Frontal cortex (tissue), 4 donors: ENCODE measurements at places on chromosomes 4 and X. TPM values are rescaled to one million over a fixed set of nuclear protein-coding genes. Genes with fewer than 3 reads are reported as not detected.
A peak's percentile ranks its signal among the peaks of the same experiment; 100 is the strongest.

- DNase-seq = no peak
Measured at GRCh38 chr4:141248029-141248428, 27.3 kb downstream of the ZNF330 start.

Gene FOXR2
- total RNA-seq = under 0.01 TPM

GRCh38 chrX:133090236-133090809 is 6.6 kb downstream of the USP26 start:
- no peak for DNase-seq

DNA sequence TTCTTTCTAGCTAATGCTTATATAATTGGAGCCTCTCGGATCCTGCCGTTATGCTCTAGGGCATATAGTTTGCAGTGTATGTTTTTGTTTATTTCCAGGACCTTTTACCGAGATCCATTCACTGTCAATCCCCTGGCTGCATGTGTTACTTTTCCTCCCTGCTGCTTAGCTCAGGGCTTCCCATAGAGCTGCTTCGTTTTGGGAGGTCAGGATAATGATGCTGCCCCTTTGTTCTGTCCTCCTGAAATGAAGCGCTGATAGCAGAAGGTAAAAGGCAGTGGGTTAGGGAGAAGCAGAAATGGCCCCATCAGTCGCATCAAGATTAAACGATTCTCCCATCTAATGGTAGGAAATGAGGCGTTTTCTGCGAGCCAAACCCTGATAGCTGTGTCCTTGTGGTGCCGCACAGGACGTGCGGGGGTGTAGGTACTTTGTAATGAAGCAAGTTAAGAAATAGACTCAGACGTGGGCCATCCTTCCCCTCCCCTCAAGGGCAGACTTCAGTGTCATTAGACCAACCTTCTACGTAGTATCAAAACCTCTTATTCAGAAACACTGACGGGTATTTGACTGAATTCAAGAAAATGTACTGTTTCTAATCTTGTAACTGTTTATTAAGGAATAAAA is 37.3 kb downstream of the AFF2 start:
- no peak for DNase-seq

GRCh38 chr4:115145393-115146160 is 32.2 kb upstream of the NDST4 start:
- no peak for DNase-seq

DNA sequence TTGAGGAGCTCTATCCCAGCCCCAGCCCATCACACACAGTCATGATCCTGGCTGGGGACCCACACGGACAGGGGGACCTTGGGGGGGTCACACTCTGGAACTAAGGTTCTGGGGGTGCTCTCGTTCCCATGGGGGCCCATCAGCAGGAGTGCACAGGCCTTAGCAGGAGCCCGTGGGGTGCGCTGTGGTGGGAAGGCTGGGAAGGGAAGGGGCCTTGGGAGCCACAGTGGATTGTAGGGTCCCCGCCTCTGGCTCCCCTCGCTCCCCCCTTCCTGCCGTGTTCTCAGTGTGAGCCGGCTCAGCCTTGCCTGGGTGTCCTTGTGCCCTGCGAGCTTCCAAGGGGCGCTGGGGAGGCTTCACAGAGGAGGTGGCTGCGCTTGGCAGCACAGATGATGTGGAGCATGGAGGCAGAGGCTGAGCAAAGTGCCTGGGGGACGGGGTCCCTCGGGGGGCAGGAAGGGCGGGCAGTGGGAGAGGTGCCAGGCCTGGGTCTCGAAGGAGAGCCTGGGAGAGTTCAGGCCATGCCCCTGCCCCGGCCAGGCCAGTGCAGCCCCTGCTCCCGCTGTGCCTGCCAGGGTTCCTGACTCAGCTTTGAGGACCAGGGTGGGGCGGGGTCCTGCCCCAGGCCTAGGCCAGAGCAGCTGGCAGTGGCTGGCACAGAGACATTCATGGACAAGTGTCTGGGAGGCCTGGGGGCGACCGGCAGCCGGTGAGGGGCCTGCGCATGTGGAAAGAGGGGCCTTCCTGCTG is 5.5 kb upstream of the HGFAC start:
- no peak for DNase-seq

Gene AMBN
- 1.2 TPM for total RNA-seq

GRCh38 chrX:65910899-65911298 is 129.0 kb downstream of the VSIG4 start:
- no peak for DNase-seq

Gene BEND4
- 5.7 TPM for total RNA-seq

DNA sequence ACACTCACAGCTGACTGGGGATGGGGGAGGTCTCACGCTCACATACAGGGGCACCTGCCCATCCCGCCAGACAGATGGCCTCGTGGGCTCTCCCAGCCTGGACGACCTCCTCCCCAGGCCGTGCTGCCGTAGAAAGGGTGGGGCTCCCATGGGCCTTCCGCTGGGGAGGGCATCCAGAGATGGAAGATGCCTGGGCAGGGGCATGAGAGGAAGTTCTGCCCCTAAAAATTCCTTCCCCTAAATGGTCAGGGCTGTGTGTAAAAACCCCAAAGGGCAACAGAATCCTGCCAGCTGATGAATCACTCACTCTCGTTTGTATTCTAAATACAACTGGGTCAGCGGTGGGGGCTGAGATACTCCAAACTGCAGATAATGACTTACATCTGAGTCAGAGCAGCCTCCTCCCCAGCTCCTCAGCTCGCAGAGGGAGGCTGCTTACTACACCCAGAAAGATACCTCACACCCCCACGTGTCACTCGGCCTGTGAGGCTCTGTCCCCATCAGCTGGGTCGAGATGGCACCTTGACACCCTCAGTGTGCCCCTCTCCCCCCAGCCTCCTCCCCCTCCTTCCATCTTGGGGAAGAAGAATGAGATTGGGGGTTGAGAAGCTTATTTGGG is 10.1 kb downstream of the WDR1 start:
- DNase-seq = peak; percentile 47

DNA sequence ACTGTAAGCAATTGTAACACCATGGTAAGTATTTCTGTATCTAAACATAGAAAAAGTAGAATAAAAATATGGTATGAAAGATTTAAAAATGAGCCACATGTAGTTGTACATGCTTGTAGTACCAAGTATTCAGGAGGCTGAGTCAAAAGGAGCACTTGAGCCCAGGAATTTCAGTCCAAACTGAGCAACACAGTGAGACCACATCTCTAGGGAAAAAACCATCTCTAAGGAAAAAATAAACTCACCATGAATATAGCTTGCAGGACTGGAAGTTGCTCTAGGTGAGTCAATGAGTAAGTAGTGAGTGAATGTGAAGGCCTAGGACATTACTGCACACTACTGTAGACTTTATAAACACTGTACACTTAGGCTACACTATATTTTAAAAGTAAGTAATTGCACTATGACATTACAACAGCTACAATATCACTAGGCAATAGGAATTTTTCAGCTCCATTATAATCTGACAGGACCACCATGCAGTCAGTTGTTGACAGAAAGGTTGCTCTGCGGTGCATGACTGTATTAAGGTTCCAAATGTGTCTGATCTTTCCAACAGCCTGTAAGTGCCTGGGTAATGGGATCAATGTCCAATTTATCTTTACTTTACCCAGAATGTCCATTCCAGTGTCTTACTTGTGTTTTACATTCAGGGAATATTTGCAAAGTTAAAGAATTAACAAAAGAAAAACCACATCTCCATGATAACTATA is 28.9 kb upstream of the LRBA start:
- no peak for DNase-seq

DNA sequence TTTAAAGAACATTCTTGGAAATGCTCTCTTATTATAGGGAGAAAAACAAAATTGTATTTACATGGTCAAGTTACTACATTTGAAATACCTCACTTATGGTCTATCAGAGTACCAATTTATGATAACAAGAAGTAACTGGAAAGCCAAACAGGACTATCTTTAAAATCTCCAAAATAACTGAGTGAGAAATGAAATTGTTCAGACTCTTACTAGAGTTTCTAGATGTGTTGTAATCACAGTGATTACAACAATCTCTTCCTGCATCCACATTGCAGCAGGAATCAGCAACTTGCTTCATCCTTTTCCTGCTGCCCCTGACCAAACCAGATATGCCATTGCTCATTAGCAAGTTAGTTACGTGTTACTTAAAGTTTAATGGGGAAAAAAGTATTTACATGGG is 245.2 kb upstream of the SMIM31 start:
- DNase-seq = no peak

Gene TEX28
- total RNA-seq = not detected

Gene TEX11
- not detected for total RNA-seq

DNA sequence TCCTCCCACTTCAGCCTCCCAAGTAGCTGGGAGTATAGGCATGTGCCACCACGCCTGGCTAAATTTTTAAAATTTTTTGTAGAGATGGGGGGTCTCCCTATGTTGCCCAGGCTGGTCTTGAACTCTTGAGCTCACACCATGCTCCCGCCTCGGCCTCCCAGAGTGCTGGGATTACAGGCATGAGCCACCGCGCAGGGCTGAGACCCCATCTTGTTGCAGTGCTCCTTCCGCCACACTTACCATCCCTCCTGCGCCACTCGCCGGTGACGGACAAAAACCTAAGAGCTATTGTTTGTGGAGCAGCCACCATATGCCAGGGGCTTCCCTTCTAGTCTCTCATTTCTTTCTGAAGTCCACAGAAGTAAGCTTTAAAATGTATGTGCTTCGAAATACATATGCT is 34.5 kb downstream of the NSG1 start:
- DNase-seq = no peak

DNA sequence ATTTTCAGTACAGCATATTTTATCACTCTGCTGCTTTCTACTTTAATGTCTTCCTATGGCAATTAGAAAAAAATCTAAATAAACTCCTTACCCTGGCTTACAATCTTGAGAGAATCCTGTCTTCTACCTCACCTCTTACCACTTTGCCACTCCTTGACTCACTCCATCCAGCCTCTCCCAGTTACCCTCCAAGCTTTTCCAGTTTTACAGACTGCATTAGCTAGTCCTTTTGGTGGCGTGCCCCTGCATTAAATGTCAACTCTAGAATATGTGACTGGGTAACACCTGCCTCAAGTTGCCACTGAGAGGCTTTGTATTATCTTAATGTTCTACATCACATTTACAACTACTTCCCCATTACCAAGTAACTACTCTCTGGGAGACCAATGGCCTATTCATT is 7.5 kb upstream of the CDKL2 start:
- no peak for DNase-seq

DNA sequence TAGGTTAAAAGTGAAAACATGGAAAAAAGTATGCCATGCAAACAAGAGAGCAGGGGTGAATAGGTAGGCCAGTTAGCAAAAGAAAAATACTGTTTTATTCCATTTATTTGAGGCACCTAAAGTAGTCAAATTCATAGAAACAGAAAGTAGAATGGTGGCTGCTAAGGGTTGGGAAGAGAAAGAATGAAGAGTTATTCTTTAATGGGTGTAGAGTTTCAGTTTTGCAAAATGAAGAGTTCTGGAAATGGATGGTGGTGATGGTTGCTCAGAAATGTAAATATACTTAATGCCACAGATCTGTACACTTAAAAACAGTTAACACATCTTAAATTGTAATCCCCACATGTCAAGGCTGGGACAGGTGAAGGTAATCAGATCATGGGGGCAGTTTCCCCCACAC is 29.7 kb downstream of the PARM1 start:
- no peak for DNase-seq

Gene GPR119
- total RNA-seq = not detected

DNA sequence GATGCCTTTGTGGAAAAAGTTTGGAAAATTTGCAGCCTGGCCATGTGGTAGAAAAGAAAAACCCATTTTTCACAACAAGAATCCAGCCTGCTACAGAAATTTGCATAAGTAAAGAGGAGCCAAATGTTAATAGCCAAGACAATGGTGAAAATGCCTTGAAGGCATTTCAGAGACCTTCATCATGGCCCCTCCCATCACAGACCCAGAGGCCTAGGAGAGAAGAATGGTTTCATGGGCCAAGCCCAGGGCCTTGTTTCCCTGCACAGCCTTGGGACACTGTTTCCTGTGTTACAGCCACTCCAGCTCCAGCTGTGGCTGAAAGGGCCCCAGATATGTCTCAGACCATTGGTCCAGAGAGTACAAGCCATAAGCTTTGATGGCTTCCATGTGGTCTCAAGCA is 101.4 kb upstream of the LINC00632 start:
- no peak for DNase-seq

GRCh38 chr4:37799941-37800554 is 26.4 kb upstream of the PGM2 start:
- DNase-seq = no peak

Gene ASB11
- total RNA-seq = not detected

GRCh38 chr4:38237139-38237538 is 276.9 kb downstream of the PTTG2 start:
- DNase-seq = no peak

Gene SHOX
- not detected for total RNA-seq

DNA sequence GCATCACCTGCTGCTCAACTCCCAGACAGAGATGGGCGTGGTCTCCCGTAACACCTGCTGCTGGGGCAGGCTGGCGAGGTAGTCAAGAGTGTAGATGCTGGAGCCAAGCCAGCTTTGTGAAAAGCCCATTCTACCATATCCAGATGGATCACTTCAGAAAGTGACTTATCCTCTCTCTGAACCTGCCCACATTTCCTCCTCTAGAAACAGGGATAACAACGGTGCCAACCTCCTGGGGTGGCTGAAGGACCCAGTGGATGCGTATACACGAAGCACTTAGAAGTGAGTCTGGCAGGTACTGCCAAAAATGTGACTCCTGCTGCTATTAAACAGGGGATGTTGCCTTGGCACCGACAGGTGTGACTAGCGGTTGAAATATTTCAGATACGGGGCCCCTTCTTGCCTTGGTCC is 95.8 kb downstream of the SORBS2 start:
- no peak for DNase-seq

Gene IL15
- 1.2 TPM for total RNA-seq

GRCh38 chr4:20393486-20394100 is 141.9 kb downstream of the SLIT2 start:
- no peak for DNase-seq

GRCh38 chr4:36152735-36153134 is 91.6 kb downstream of the ARAP2 start:
- DNase-seq = no peak

GRCh38 chr4:125244848-125245450 is 69.8 kb upstream of the FAT4 start:
- no peak for DNase-seq

DNA sequence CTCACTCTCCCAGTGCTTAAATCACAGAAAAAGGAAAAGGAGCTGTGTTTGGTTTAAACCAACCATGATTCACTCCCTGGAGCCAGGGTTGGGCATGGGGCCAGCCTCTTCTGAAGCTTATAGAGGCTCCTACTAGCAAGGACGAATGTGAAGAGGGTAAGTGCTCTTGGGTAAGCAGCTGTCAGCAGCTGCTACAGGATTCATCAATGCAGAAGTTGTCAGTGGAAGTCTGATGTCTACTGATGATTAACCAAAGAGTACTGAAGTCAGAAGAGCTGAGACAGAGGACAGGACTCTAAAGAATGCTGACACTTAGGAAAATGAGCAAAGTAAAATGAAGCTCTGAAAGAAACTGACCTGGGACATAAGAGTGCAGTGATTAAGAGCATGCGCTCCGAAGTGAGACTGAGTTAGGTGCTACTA is 32.7 kb upstream of the JADE1 start:
- DNase-seq = no peak

GRCh38 chr4:184165291-184165690 is 52.4 kb downstream of the ENPP6 start:
- no peak for DNase-seq
